ENCODE measurements at places on chromosomes 11 and 22.

DNA sequence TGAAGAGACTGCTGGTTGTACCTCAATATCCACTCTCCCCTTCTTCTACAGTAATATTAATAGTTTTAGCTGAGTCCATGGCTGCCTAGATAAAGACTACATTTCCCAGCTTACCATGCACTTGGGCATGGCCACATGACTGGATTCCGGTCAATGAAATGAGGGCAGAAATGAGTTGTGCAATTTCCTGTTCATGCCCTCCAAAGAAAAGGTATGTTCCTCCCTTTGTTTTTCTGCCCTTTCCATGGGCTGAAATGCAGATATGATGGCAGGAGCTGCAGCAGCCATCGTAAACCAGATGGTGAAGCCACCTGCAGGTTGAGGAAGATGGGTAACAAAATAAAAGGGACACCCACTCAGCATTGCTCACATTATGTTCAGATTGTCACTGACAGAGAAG, 15.3 kb upstream of the ELFN2 start:
- no peak for DNase-seq

DNA sequence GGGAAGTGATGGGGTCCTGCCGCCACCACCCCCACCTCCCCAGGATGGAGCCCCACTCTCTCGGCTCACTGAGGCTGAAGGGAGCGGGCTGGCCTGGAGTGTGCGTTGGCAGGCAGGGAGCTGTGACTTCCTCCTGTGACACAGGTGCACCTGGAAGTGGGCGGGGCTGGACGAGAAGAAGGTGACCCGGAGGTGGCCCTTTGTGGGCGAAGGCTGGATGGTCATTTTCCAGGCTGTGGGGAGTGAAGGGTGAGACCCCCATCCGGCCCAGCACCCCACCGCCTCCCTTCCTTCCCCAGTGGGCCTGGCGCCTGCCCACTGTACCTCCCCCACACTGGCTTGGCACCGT, 15.3 kb downstream of the IL17REL start:
- no peak for DNase-seq

DNA sequence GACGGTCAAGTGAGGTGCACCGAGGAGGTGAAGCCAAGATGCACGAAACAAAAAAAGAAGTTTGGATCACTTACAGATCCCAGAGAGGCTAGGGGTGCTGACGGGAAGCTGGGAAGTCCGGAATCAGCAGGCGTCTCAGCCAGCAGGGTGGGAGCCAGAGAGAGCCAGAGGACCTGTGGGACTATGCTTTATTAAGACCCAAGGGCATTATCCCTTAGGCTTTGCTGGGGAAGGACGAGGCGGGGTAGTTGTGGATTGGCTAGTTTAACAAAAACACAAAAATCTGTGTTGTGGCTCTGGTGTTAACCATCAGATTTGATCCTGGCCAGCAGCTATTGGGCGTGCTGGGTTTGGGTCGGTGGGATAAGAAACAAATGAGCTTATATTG, 427.1 kb downstream of the DYNC2H1 start:
- DNase-seq: no peak

GRCh38 chr11:34513682-34514449, at the start of gene ELF5:
ELF5 (minus strand) TSS chr11:34513794; CDS start chr11:34505749, 8,045 bp downstream.
- DNase-seq: no peak

DNA sequence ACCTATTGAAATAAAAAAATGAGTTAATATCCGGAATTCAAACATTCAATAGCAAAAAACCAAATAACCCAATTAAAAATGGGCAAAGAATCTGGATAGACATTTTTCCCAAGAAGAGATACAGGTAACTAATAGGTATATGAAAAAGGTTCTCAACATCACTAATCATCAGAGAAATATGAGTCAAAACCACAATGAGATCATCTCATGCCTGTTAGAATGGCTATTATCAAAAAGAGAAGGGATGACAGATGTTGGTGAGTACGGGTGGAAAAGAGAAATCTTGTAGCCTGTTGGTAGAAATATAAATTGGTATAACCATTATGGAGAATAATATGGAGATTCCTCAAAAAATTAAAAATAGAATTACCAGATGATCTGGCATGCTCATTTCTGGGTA, 26.9 kb upstream of the OR6M1 start:
- no peak for DNase-seq

DNA sequence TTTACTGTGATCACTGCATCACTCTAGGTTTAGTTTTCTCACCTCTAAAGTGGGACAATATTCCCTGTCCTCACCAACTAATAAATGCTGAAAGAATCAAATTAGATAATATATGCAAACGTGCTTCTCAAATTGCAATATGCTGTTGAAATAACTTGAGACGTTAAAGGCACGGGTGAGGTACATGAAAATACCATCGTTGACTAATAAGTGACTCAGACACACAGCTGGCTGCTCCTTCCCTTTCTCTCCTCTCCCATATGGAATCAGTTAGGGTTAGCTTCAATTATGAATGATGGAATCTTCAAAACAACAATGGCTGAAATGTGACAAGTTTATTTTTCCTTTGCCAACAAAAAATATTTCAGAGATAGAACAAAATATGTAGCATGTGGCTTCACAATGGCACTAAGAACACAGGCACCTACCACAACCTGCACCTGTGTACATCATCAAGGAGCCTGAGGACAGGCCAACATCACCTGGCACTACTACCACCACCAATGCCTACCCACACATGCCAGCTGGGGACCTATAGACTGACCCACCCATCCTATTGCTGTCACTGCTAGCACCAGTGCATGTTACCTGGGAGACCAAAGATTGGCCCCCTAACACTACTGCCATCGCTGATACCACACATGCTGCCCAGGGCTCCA, 13.7 kb downstream of the GDPD4 start:
- no peak for DNase-seq

GRCh38 chr11:34613552-34614056, 7.3 kb upstream of the EHF start:
- no peak for DNase-seq

DNA sequence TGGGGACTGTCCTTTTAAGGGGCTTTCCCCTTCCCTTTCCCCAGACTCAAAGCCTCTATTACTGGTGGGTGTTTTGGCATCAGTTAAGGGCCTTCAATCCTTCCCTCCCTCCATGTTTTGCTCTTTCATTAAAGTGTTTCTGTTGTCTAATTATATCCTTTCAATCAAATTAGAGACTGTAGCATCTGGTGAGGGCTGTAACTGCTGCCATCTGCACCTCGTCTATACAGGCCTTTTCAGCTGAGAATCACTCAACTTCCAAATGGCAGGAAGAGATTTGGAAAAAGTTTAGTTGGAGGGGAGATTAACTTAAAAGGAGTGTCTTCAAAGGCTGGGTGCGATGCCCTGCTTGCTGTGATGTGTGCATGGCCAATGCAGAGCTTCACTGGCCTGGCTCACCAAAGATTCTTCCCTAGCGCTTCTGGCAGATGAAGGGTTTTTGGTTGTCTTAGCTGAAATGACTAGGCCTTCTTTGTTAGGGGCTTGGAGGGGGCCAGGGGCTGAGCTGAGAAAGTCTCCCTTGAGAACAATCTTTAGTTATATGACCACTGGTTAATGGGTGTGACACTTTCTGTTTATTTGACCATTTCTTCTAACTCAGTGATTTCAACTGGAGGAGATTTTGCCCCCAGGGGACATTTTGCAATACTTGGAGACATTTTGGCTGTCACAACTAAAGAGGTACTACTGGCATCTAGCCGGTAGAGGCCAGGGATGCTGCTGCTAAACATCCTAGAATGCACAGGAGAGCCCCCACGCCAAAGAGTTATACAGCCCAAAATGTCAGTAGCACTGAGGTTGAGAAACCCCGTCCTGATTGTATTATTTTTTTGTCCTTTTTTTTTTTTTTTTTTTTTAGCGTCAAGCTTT, 7.5 kb downstream of the KREMEN1 start:
- DNase-seq: no peak

- DNase-seq: peak; percentile 15
Observed at GRCh38 chr22:42473484-42474193, 41.4 kb upstream of the NFAM1 start.

- DNase-seq: no peak
Observed at GRCh38 chr11:73216465-73216864, 1.6 kb upstream of the P2RY2 start.

DNA sequence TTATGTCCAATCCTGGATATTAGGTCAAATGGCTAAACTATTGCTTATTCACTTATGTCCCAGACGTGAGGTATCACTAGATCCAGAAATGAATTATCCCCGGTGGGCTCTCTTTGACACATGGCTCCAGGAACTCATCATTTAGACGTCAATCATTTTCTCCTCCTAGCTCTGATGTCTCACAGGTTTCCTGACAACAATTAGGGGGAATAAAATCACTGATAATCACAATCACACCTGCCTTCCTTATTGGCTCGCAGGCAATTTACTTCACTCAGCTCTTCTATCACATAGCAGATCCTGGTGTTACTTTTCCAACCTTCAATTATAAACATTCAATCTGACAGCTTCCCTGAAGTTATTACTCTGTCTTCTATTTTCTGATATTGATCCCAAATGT, 634.0 kb upstream of the TENM4 start:
- no peak for DNase-seq
